ENCODE measurements at places on chromosomes 13 and 19.

GRCh38 chr13:26184791-26185250, 37.3 kb downstream of the RNF6 start:
- DNase-seq = no peak

GRCh38 chr13:32881074-32881776, 135.0 kb upstream of the KL start:
- no peak for DNase-seq

DNA sequence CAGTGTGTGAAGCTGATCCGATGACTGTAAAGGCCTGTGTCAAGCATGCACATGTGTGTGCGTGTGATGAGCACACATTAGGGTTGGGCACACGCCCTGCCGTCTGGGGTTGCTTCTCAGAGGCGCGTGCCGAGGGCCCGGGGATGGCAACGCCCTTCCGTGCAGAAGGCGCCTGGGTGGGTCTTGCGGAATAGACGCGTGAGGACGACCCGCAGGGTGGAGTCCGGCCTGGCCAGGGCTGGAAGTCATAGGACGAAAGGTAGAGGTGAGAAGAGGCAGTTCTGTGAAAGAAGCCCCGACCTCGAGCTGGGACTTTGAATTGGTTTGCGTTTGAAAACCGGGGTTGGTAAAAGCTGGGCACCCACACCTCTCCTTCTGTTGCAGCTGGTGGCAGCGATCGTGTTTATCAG, 35.7 kb downstream of the TMEM255B start:
- no peak for DNase-seq

GRCh38 chr19:21848706-21849105, 12.7 kb upstream of the ZNF43 start:
- no peak for DNase-seq

- DNase-seq = no peak
These were observed 289.8 kb upstream of the SPRY2 start for GRCh38 chr13:80630685-80631121.

DNA sequence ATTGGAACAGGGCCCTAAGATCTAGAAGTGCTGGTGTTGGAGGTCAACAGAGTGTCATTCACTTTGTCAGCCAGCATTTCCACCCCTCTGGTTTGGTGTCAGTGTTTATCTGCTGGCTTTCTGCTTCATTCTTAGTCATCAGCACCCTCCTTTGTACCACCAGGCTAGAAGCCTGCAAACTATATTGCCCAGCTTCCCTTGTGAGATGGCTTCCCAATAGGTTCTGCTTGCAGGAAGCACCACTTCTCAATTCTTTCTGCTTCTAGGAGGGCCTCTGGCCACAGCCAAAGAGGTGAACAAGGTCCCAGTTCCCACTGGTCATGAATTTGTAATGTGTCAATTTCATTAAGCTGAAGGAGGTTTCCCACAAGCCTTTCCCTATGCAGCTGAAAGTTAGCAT, 36.4 kb upstream of the CALM3 start:
- DNase-seq = no peak

DNA sequence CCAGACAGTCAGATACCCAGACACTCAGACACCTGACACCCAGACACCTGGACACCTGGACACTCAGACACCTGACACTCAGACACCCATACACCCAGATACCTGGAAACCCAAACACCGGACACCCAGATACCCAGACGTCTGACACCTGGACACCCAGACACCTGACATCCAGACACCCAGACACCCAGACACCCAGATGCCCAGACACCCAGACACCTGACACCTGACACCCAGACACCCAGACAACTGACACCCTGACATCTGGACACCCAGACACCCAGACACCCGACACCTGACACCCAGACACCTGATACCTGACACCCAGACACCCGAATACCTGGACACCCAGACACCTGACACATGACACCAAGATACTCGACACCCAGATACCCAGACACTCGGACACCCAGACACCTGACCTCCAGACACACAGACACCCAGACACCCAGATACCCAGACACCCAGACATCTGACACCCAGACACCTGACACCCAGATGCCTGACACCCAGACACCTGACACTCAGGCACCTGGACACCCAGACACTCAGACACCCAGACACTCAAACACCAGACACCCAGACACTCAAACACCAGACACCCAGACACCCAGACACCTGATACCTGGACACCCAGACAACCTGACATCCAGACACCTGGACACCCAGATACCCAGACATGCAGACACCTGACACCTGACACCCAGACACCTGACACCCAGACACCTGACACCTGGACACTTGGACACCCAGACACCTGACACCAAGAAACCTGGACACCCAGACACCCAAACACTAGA, 19.1 kb downstream of the C19orf12 start:
- no peak for DNase-seq

- DNase-seq = no peak
These were observed 429.5 kb downstream of the COG6 start for GRCh38 chr13:40084934-40085333.

DNA sequence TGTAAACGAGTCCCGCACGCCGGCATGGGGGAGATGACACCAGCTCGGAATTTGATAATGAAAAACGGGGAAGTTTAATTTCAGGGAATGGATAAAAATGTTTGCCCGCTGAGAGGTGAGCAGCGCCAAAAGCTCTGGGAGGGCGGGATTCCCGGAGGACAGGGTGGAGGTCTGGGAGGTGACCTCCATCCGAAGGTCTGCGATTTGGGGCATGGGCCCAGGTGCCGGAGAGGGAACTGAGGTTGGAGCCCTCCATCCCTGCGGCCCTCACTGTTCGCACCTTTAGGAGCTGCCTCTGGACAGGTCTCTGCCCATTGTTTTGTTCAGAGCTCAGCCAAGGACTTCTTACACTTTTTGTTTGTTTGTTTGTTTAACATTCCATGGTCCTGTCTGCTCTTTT, 129.8 kb downstream of the URI1 start:
- no peak for DNase-seq

GRCh38 chr13:101424381-101425155, 8.3 kb upstream of the NALCN start:
- no peak for DNase-seq

DNA sequence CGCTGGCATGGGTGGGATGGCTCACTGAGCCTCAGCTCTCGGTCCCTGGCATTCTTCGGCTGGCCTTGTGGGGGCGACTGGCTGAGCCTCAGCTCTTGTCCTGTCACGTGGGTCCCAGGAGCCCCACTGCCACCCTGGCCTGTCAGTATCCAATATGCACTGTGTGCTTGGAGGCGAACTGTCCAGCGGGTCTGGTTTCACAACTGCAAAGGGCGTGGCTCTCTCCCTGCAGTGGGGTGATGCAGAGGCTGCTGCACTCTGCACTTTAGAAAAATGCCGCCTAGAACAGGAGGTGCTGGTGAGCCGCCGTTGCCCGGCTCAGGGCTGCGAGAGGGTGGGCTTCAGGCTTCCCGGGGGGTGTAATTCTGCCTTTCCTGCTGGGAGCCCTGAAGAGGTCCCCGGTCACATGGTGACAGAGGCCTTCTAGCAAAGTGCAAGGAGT, 17.0 kb upstream of the TMEM255B start:
- peak; percentile 7 for DNase-seq

DNA sequence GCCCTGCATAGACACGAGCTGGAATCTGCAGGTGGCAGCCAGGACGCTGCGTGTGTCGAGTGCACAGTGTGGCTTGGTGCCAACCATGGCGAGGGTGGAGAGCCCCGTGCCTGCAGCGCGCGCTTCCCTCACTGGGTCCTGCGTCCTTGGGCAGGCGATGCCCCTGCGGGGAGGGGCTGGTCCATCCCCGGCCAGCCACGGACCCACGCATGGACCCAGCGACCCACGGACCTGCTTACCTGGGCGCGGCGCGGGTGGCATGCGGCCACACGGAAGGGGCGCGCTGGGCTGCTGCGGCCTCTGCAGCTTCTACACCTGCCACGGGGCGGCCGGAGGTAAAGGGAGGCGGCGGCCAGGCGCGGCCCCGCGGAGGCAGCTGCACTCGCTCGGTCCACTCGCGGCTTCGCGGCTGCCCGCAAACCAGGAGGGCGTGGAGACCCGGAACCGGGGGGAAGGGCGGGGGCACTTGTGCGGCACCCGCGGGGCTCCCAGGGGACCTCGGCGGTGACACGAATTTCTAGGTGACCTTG, 569 bp upstream of the MCF2L start:
- no peak for DNase-seq

- DNase-seq = no peak
These were observed 4.3 kb downstream of the ZGLP1 start for GRCh38 chr19:10305139-10305806.

All from NCI-H1048 (cell line).